H4 (cell line): ENCODE measurements at places on chromosomes 12 and 14.

DNA sequence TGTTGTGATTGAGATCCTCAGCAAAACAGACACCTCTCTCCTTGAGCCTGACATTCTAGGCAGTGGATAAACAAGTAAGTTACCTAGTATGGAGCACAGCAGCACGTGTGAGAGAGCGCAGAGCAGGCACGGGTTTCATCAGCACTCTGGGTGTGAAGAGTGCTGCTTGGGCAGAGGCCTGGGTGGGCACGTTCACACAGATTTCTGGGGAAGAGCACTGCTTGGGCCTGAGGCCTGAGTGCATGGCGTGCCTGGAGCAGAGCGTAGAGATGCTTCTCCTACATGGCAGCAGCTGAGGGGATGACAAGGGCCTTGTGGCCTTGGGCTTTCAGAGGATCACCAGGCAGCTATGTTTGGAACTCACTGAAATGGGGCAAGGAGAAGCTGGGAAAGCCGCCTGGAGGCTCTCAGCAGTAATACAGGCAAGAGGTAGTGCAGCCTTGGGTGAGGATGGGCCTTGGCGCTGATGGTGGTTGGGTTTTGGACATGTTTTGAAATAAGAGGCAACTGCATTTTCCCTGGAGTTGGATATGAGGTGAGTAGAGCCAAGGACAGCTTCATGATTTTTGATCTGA is 17.6 kb downstream of the CKB start:
- DNase-seq: no peak

GRCh38 chr14:86310611-86311010 is 780.7 kb downstream of the FLRT2 start:
- no peak for DNase-seq

- DNase-seq: peak; percentile 55
Observed at GRCh38 chr14:20327005-20327869, 5.8 kb downstream of the CCNB1IP1 start.

- DNase-seq: no peak
Observed at GRCh38 chr14:67733616-67734015, 31.9 kb downstream of the RDH12 start.
